Karpas-422 (cell line): ENCODE measurements at places on chromosomes 3 and 15. TPM values are rescaled to one million over a fixed set of nuclear protein-coding genes. Genes with fewer than 3 reads are reported as not detected.
A peak's percentile ranks its signal among the peaks of the same experiment; 100 is the strongest.

GRCh38 chr15:95574053-95574452 is 756.4 kb upstream of the NR2F2 start:
- no peaks in the 10 kb centered on the region for H3K36me3 ChIP-seq
- H3K27me3 ChIP-seq, result no peaks in the 10 kb centered on the region
- H3K4me1 ChIP-seq, result no peaks in the 10 kb centered on the region
- H3K27ac ChIP-seq, result no peak overlapping the region

DNA sequence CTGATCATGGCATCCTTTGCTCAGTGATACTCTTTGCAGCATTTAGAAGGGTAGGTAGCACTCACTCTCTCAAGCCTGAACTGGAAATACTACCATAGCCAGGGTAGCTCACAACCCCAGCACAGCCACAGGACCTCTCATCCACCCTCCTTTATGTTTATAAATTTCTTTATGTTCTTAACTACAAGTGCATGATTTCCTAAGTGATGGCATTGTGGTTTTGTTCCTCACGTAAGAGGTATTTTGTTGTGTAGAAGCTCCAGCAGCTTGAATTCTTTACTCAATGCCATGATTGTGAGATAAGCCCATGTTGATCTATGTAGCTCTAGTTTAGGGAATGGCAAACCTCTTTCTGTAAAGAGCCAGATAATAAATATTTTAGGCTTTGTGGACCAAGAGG is 7.9 kb upstream of the RTP3 start:
- no peaks in the 10 kb centered on the region for H3K36me3 ChIP-seq
- DNase-seq, result no peak
- H3K27me3 ChIP-seq, result no peaks in the 10 kb centered on the region
- no peak overlapping the region for H3K27ac ChIP-seq
- H3K4me1 ChIP-seq, result peaks cover 4% of the 10 kb centered on the region; the same call in 1 of the 2 replicates
- no peak overlapping the region for H3K4me3 ChIP-seq

DNA sequence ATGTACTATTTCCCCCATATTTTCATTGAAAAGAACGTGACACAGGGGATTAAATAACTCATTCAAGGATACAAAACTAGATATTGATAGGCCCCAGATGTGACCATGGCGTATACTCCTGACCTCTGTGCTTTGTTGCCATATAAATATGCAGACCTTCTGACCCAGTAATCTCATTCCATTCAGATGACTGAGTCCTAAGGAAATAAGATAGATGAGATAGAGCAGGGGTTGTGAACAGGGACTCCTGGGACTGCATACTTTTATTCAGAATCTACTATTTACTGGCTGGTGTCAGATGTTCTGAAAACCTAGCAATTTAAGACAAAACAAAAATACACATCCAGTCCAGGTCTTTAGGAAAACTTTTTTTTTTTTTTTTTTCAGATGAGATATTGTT is 139.2 kb upstream of the MANF start:
- no peak overlapping the region for H3K4me3 ChIP-seq
- no peak overlapping the region for H3K27ac ChIP-seq
- DNase-seq, result no peak

DNA sequence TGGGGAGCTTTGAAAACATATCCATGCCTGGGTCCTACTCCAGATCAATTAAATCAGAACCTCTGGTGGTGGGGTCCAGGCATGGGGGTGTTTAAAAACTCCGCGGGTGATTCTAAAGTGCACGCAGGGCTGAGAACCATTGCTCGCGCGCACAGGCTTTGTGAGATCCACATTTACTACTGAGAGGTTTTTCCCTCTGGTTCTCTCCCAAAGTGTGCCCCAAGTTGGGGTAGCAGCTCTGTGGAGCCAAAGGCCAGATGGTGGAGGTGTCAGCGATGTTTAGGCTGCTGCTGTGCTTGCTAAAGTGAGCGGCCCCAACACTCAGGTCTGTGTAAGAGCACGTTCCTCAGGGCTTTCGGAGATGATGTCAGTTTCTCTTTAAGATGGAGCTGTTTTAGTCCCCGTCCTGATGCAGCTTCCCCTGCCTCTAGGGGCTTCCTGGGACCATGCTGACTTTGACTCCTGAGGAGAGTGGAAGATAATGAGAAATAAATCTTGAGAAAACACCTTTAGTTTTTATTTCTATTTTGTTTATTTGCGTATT is 13.4 kb upstream of the MAGEF1 start:
- no peak for DNase-seq
- no peaks in the 10 kb centered on the region for H3K27me3 ChIP-seq
- H3K4me1 ChIP-seq, result peaks cover 10% of the 10 kb centered on the region
- H3K36me3 ChIP-seq, result no peaks in the 10 kb centered on the region
- no peak overlapping the region for H3K4me3 ChIP-seq

DNA sequence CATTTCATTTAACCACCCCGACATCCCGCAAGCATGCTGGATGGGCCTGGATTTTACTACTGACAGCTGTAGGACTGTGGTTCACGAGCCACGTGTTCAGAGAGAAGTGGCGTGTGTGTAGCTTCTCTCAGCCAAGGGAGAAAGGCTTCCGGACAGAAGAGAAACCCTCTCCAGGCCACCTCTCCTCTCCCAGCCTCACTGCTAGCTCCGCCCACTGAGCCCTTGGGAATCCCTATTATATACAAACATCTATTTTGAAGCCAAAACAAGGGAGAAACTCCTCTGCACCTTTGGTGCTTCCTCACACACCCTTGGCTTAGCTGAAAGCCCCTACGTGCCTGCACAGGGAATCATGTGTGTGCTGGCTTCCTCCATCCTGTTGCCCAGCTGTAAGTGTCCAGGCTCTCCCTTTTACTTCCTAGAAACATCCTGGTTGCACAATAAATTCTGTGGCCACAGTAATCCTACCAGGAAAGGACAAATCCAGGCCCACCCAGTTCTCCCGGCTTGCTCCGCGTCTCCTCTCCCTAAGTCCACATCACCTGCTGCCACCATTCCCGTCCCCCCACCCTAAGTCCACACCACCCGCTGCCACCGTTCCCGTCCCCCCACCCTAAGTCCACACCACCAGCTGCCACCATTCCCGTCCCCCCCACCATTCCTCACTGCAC is 30.5 kb downstream of the PCSK6 start:
- H3K36me3 ChIP-seq, result no peaks in the 10 kb centered on the region
- DNase-seq, result no peak
- no peaks in the 10 kb centered on the region for H3K4me1 ChIP-seq

DNA sequence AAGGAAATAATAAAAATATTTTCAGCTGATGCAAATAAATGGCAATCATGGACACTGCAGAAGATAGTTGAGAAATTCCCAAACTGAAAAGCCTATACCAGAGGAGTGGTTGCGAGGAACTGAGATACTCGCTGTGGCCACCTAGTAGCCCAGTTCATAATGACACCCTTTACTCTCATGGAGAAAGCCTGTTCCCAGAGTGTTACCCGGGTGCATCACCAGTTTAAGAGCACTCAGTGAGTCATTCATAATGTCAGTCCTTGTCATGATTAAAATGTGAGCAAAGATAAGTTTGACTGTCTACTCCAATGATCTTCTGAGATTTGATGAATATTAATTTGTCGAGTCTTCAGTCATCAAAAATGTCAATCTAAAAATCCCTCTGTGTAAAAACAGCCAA is 138.4 kb upstream of the LRRC3B start:
- DNase-seq, result no peak
- H3K4me3 ChIP-seq, result no peak overlapping the region
- no peak overlapping the region for H3K27ac ChIP-seq
- no peaks in the 10 kb centered on the region for H3K4me1 ChIP-seq

DNA sequence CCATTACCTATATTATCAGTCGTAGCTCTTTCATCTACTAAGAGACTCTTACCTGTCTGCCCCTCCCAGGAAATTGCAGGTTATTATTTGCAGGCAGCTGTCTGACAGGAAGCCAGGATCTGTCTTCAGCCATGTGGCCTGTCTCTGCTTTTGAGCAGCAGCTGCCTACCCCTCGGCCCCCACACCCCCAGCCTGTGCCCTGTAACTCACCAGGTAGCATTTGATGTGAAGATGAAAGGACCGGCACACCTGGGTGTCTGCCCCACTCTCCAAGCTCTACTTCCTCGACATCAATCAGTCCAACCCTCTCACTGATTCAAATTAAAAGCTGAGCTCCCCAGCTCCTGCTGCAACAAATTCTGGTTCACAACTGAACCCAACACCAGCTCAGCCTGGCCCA is 197.2 kb upstream of the CTNNB1 start:
- H3K4me1 ChIP-seq, result no peaks in the 10 kb centered on the region
- H3K4me3 ChIP-seq, result no peak overlapping the region
- no peak for DNase-seq
- no peak overlapping the region for H3K27ac ChIP-seq
- H3K36me3 ChIP-seq, result no peaks in the 10 kb centered on the region

- H3K27me3 ChIP-seq, result no peaks in the 10 kb centered on the region
- H3K27ac ChIP-seq, result no peak overlapping the region
- no peak for DNase-seq
- H3K36me3 ChIP-seq, result no peaks in the 10 kb centered on the region
Measured at GRCh38 chr3:184648636-184649035, 63.2 kb downstream of the MAGEF1 start.

GRCh38 chr3:44499149-44499898 is 21.9 kb upstream of the ZNF445 start:
- no peak for DNase-seq
- no peak overlapping the region for H3K4me3 ChIP-seq
- no peak overlapping the region for H3K27ac ChIP-seq
- H3K4me1 ChIP-seq, result no peaks in the 10 kb centered on the region

DNA sequence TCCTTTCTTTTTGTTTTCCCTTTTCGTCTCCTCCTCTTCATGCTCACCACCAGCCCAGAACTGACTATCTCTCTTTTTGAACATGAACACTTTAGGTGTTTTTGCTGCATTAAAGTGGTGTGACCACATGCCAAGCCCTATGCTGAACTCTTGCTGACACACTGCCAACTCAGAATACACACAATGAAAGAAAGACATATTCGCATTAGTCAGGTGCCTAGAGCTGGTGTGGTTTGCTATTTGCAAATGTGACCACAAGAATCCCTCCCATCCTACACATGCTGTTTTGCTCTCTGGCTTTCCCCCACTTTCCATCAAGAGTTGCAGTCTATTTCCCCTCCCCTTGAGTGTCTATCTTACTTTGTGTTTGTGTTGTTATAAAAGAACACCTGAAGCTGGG is 967.8 kb upstream of the CFAP20DC start:
- H3K4me1 ChIP-seq, result no peaks in the 10 kb centered on the region
- DNase-seq, result no peak
- no peaks in the 10 kb centered on the region for H3K27me3 ChIP-seq
- H3K36me3 ChIP-seq, result no peaks in the 10 kb centered on the region
- H3K4me3 ChIP-seq, result no peak overlapping the region
- H3K27ac ChIP-seq, result no peak overlapping the region

DNA sequence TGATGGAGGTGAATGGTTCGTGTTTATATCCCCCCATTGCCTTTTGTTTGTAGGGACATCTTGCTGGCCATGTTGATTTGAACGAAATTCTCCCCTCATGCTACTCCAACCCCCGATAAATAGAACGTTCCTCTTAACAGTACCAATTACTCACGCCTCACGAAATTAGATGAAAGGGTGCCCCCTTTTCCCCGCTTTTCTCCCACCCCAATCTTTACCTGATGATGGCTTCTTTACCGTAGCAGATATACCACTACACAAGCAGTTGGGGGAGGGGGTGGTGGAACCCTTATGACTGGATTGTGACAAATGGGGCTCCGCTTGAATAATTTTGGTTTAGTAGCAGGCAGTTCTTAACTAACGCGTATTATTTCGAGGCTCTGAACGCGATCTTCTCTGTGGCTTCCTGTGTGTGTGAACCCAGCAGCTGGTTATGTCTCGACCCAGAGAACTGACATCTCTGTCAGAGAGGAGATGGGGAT is 1.1 kb downstream of the PIAS1 start:
- peak overlapping the region; percentile 82 for H3K27ac ChIP-seq
- peak; percentile 91 for DNase-seq
- H3K27me3 ChIP-seq, result no peaks in the 10 kb centered on the region

DNA sequence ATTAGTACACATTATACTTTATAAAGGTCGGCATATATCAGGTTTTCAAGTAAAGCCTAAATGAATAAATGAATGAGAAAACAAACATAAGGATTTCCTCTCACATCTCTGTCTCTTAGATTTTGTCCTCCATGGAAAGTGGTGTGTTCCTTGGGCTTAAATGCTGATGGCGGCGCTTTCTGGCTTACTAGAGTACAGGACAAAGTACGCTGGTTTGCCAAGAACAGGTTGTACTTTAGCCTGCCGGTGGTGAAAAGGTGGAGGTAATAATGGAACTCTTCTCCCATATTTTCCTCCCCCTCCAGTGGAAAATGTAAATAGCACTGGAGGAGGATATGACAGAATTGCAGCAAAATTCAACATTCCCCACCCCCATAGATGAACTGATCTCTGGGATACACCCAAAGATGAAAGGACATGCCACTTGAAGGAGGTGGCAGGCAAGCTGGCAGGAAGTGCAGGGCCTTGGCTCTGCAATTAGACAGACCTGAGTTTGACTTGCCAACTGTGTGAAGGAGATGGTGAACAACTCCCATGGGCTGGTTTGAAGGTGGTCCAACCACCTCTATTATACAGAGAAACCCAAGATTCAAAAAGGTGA is 29.3 kb downstream of the CEP152 start:
- H3K4me1 ChIP-seq, result no peaks in the 10 kb centered on the region
- H3K27me3 ChIP-seq, result no peaks in the 10 kb centered on the region
- no peak overlapping the region for H3K4me3 ChIP-seq
- peaks cover 72% of the 10 kb centered on the region; the same call in 1 of the 2 replicates for H3K36me3 ChIP-seq
- no peak overlapping the region for H3K27ac ChIP-seq

GRCh38 chr3:194687638-194688199 is 2.0 kb downstream of the FAM43A start:
- DNase-seq, result peak; percentile 95
- no peaks in the 10 kb centered on the region for H3K27me3 ChIP-seq
- peak overlapping the region; percentile 93 for H3K27ac ChIP-seq

DNA sequence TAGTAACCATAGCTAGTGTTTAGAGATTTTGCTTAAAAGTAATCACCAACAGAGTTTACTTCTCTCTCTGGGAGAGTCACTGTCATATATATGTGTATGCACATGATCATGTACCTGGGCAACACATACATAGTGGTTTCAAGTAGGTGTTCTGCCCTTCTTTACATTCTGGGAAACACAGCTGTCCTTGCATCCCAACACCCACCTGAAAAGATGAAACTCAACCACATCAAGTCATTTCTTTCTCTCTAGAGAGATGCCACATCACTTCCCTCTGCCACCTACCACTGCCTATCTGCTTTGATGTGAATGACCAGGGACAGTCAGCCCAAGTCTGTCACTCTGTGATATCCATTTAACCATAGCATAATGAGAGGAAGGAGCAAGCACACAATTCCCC is 155.8 kb upstream of the GADL1 start:
- H3K27ac ChIP-seq, result no peak overlapping the region
- H3K27me3 ChIP-seq, result 0 out of 2 replicates have a peak, but pooled peaks cover 2% of the 10 kb centered on the region
- H3K4me1 ChIP-seq, result no peaks in the 10 kb centered on the region

Gene CPN2
- total RNA-seq, result not detected in 2 replicates

Gene BTLA
- total RNA-seq, result not detected in 2 replicates

Gene CCDC191
- total RNA-seq, result 2.8 and 9.4 TPM in 2 replicates

Gene IL20RB
- total RNA-seq, result 1.1 and 3.2 TPM in 2 replicates
